WTC11 (cell line): ENCODE measurements at places on chromosomes 5 and 9.

DNA sequence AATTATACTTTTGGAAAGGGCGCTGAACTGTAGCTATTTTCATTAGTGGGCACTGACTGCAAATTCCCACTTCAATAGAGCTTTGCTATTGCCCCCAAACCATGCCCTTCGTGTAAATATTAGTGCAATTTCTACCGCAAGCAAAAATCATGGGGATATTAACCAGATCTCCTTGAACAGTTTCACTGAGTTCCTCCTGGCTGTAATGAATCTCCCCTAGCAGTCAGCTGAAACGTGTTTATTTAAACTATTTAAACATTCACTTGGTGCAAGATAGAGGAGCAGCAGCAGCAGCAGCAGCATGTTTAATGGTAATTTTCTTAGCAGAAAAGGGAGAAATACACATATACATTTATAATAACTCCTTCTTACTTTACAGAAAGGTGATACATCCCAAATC lies 54.4 kb downstream of the ARRDC3 start:
- no peak for DNase-seq

DNA sequence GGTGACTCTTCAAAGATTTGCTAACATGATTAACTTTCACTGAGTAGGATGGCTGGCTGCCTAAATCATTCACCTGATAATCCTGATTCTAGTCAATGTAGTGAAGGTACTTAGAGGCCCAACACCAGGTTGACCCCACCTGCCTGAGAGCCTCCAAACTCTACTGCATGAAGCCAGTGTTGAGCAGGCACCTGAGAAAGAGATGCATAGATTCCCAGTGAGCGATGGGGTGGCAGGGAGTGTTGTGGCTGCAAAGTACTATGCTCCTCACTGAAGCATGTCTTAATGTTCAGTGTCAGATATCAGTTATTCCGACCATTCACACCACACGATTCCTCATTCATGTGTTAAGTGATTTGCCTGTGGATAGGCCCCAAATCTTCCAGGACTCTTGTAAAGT lies 804.4 kb downstream of the TLE4 start:
- DNase-seq: no peak

DNA sequence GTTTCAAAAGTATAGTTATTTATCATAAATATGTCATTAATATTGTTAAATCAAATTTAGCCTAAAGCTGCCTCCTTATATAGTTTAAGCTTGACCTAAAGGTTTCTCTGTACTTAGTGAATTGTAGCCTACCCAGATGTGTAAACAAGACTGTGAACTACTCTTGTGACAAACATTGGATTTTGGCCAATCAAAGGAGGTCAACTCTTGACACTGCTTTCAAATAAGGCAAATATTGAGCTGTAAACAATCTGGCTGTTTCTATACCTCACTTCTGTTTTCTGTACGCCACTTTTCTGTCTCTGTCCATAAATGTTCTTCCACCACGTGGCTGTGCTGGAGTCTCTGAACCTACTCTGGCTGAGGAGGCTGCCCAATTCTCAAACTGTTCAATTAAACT lies 51.2 kb downstream of the FXN start:
- no peak for DNase-seq

- no peak for DNase-seq
These were observed 61.6 kb downstream of the ENTREP1 start for GRCh38 chr9:69386651-69387050.

DNA sequence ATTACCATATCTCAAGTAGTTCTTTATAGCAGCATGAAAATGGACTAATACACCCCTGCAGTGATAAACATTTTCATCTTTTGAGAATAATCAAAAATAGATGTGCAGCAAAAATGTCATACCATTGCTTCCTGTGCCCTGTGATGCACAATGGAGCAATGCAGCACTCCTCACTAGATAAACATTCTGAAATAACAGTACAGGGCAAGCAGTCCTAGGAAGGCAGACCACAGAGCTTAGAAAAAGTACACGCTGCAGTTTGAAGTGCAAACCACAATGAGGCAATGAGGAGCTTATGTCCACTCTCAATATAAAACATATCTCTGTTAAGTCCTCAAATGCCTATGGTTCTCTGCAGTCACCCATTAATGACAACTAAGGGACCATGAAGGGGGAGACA lies 367.6 kb downstream of the PDE4D start:
- DNase-seq: no peak

GRCh38 chr9:109100543-109101201 lies 19.1 kb downstream of the TMEM245 start:
- DNase-seq: no peak

DNA sequence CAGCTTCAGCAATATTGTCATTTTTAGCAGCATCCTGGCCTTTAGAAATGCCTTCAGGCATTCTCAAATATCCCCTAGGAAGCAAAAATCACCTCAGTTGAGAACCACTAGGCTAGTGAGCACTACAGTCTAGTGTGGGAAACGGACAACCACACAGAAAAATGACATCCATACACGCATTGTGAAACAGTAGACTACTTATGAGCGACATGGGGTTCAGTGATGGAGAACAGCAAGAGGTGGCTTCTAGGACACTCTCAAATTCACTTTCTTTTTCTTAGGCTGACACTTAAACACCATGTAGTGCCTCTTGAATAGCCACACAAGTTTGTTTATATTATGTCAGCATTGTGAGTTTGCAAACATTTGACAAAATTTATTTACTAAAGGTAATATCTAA lies 203.0 kb downstream of the KDM4C start:
- DNase-seq: no peak

DNA sequence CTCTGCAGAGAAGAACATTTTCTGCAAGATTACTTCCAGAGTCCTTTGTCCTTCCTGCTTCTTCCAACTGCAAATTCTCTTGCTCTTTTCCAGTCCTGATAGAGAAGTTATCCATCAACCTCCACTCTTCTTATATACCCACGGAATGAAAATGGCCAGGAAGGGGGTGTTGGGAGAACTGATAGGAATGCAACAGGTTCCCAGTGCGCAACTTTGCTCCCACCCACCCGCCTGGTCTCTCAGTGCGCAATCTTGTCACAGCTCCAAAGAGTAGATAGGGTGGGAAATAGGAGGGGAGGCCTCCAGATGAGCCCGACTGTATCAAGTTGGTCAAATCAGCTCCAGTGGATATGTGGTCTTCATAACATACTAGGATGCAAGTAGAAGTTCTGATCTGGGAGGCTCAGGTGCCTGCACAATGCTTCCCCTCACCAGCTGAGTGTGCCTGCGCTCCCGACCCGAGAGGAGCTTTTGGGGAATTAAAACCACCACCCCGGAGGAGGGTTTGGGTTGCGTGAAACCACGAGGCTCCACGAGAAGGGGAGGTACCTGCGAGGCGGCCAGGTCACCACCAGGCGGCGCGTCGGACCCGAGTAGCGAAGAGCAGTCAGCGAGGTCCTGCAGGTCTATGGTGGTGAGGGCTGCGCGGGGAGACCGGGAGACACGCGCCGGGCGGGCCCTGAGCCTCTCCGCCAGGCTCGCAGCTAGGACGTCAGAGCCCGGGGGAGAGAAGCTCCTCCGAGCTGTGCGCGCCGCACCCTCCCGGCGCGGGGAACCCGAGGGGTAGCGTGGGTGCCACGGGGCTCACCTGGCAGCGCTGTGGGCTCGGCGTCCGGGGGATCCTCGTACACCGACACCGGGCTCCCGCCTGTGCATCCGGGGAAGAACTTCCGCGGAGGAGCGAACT lies 835 bp downstream of the MCIDAS start:
- peak; percentile 90 for DNase-seq

GRCh38 chr9:136044207-136044970 lies 50.7 kb downstream of the NACC2 start:
- no peak for DNase-seq

GRCh38 chr9:89605465-89606048 lies 745 bp downstream of the GADD45G start:
- peak; percentile 56 for DNase-seq

DNA sequence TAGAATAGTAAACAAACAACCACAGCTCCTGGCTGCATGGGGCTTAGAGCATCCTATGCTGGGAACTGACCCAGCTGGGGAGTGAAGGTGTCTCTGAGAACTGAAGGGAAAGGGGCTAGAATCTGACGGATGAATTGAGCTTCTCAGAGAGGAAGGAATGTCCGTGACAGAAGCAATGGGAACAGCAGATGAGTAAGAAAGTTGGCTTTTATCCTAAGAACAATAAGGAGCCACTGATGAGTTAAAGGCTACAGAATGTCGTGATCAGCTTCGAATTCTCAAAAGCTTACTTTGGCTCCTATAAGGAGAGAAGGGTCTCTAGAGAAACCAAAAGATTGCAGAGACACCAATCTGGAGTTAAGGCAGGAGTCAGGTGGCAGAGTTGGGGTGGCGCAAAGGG lies 52.6 kb downstream of the EBF1 start:
- DNase-seq: no peak

GRCh38 chr5:58071566-58071965 lies 388.3 kb downstream of the PLK2 start:
- DNase-seq: peak; percentile 18

- no peak for DNase-seq
These were observed 12.2 kb downstream of the ACTL7A start for GRCh38 chr9:108874058-108874788.

DNA sequence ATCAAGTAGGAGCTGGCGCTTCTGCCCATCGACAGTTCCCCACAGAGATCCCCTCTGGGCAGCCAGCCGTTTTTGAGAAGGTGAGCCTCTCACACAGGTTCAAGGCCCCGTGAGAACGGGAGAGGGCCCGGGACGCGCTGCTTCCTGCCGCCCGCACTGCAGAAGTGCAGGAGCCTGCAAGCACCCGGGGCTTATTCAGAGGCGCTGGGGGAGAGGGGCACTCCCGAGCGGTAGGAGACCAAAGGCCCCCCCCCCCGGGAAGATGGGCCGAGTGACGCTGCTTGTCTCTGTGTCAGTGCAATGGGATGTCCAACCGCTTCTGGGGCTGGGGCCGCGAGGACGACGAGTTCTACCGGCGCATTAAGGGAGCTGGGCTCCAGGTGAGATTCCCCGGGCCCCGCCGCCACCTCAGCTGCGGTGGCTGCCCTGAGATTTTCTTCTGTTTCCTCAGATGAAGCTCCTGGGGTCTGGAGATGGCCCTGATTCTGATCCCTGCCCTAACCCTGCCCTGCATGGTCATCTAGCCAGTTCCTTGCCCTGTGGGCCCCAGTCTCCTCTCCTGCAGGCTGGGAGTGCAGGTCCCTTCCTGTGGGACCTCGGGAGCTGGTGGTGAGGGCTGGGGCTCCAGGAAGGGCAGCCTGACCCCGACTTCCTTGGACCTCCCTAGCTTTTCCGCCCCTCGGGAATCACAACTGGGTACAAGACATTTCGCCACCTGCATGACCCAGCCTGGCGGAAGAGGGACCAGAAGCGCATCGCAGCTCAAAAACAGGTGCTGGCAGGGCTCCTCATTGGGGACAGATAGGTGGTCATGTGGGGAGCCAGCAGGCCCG lies 8.5 kb downstream of the B4GALT7 start:
- DNase-seq: no peak

DNA sequence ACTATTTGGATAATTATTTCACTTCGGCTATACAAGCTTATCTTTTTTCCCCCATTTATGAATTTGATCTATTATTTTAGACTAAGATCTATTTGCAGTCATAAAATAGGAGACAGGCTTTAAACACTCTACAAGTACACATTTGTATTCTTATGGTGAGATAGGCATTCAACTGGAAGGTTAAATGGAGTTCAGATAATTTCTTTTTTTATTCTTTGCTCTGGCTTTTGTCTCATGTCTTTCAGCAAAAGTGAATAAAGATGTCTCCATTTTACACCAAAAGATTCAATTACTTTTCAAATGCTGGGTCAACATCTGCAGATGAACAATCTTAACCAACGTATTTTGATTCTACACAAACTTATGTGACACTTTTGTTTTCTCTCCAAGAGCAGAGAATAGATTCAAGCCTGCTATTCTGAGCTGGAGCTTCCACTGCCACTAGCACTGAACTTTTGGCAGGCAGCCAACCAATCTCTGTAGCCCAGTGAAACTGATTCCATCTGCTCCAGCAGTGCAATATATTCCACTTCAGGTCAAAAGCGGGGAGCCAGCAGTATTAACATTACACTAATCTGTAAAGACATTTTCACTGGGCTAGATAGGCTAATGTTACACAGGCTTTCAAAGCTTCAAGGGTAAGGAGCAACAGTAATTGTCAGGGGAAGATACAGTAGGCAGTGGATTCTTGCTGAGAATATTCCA lies 452.0 kb upstream of the ZNF608 start:
- DNase-seq: no peak

- DNase-seq: peak; percentile 24
These were observed 25.6 kb downstream of the MED27 start for GRCh38 chr9:132054024-132054423.

DNA sequence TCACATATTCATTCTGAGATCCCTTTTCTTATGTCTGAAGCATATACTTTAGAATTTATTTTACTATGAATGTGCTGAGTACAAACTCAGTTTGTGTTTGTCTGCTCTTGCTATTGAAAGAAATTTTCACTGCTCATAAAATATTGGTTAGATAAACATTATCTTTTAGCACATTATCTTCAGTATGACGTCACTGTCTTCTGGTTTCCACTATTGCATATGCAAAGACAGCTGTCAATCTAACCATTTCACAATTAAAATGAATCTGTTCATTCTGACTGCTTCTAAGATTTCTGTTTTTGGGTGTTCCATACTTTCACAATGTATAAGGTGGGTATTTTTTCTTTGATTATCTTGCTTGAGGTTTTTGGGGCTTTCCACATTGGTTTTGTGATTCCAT lies 526.2 kb upstream of the CDH6 start:
- DNase-seq: no peak

DNA sequence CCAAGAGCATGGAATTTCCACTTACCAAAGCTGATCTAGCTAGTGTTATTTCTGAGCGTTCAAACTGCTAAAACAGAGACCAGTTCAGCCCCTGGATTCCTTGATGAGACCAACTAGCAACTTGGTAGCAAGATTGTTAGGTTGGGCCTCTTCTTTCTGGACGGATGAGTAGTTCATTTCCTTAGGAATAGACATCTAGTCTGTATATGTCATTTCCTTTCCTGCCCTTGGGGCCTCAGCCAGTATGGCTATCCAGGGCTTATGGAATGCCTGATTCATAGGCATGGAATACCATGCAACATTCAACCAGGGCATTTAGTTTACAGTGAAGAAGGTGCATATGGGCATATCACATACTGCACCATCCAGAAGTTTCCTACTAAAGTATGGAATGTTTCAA lies 14.5 kb upstream of the LPAR1 start:
- DNase-seq: no peak

DNA sequence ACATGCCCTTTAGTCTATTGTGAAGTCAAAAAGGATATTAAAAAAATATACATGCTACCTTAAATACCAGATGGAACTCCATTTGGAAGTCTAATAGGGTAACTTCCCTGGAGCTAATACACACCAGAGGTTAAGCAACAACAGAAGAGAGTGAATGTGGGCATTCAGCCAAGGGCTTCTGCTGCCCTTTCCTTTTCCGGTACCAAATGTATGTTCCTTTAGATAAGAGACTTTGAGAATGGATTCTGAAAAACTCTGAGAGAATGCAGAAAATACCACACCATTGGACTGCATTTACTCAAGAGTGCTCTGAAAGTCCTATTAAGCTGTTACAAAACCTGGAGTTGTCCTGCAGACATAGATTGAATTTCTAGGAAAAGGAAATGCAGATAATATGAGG lies 23.8 kb upstream of the TRPM3 start:
- DNase-seq: no peak

GRCh38 chr9:90062982-90063381 lies 458.2 kb downstream of the GADD45G start:
- DNase-seq: no peak
